Renal cortex interstitium (tissue), 15 donors: ENCODE measurements at places on chromosomes 3 and 15.

DNA sequence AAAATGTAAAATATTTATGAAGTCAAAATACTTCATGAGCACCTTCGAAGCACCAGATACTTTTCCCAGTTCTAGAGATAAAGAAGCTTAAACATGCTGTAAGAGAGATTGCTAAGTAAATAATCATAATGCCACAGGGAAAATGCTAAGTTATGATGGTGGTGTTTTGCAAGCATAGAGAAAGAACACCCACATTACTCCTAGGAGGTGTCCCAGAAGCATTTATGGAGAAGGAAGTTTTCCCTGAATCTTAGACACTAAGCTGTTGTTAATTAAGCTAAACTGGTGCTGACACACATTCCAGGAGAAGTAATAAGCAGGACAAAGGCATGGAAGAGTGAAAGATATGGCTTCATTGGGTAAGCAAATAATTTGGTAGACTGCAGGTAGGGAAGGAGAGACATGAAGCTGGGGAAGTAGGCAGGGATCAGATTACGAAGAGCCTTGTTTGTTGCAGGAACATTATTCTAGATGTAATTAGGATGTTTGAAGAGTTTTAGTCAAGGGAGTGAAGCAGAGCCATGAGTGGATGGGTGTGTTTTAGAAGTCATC lies 40.4 kb upstream of the CHMP2B start:
- DNase-seq = no peak

- no peak for DNase-seq
Measured at GRCh38 chr3:122395582-122395981, 11.6 kb downstream of the FAM162A start.

DNA sequence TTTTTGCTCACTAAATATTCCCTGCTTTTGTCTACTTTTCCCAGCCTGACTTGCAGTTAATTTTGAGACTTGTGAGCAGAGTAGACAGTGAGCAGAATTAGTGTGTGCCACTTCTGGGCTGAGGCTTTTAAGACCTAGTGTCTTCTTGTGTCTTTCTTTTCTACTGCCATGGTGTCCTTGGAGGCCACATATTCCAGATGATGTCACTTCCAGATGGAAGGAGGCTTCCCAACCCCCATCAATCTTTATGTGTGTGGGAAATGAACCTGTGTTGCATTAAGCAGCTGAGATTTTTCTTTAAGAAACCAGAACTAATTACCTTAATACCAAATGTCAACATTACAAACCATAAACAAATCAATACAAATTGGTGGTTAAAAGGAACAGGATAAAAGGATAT lies 774.7 kb upstream of the ROBO1 start:
- DNase-seq = no peak

DNA sequence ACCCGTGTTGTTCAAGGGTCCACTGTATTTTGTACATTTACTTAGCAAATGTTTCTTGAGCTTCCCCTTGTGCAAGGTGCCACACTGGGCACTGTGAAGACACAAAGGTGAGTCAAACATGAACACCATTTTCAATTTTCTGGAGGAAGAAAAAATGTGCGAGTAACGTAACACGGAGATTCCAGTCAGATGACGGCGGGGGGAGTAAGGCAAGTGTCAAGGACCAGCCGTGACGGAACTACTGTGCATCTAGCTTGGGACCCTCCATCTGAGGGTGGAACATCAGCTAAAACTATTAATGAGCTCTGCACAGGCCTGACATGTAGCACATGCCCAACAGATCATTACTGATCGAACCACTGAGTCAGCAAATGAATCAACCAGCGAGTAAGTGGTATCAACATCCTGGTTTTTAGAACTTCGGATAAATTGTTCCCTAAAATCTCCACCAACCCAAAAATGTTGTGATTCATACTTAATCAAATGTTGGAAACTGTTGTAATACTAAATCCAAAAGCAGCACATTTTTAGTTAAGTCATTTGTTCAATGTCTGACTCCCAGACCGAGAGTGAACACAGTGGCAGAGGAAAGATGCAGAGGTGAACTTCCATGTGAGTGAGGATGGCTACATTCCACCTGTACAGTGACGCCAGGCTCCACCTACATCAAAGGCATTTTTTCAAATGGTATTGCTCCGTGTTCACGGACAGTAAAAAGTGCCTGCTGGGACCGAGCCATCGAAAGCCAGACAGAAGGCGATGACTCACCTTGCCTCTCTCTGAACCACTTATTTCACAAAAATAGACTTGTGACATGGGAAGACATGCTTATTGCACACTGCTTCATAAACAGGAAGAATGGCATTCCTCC lies 172.2 kb downstream of the ATP10A start:
- DNase-seq = no peak

- no peak for DNase-seq
Measured at GRCh38 chr15:45948181-45948621, 313.4 kb downstream of the SQOR start.

DNA sequence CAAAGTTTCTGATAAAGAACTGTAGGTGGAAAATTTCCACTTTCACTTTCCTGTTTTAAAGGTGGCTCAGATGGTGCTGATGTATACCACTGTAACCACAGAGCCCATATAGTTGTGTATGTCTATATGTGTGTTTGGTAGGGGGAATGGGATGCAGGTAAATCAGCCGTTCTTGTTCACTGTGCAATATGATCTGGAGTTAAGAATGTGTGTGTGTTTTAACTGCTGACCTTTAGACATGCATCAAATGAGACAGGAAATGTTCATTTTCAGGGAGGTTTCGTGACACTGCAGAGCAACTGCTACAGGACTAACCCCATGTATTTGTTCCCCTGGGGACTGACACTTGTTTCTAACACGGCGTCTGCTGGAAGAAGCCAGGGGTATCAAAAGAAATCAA lies 180.5 kb downstream of the TAFA4 start:
- DNase-seq = peak; percentile 23

- DNase-seq = no peak
Measured at GRCh38 chr15:89068325-89068784, 19.9 kb upstream of the ABHD2 start.

DNA sequence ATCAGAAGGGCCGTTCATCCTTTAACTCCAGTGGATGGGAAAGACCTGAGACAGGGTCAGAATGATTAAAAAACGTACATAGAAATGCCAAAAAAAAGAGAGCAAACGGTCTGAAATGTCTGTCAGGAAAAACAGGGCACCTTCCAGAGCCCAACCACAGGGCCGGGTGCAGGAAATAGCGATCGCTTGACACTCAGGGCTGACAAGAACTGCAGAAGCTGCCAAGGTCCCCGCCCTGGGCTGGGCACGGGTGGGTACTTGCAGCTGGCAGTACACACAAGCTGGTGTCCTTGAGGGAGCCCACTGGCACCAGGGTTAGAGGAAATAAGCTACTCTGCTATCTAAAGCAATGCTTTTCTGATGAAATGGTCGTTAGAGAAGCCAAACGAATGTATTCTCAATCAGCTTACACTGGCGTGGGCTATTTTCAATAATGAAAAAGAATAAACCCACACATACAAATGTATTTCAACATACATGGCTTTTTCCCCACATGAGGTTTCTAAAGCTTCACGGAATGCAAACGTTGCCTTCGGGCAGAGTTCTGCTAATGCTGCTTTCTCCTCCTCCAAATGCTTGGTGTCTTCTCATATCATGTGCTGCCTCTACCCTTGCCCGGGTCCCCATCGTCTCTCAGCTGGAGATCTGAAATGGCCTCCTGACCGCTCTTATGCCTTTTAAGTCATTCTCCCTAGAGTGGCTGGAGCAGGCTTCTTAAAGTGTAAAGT lies 15.6 kb downstream of the FRMD4B start:
- DNase-seq = no peak

DNA sequence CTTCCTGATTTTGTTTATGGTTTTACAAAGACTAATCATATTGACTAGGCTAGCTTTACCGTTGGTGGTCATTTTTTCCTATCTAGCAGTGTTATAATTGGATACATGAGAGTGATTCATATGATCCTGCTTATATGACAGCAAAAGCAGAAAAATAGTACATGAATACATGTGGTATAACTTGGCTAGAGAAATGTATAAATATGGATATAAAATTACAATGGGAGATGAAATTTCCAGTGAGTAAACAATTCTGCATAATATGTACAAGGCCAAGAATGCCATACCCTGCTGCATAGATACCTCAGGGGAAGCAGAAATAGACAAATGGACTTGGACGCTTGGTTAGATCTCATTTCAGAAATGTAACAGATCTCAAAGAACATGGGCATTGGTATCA lies 103.1 kb downstream of the DTWD1 start:
- no peak for DNase-seq

GRCh38 chr3:94524102-94524919 lies 461.4 kb downstream of the NSUN3 start:
- DNase-seq = no peak
